NCI-H510A treated with DMSO at 0.1 percent for 48 hours (cell line): ENCODE measurements at places on chromosomes 2 and 18.

DNA sequence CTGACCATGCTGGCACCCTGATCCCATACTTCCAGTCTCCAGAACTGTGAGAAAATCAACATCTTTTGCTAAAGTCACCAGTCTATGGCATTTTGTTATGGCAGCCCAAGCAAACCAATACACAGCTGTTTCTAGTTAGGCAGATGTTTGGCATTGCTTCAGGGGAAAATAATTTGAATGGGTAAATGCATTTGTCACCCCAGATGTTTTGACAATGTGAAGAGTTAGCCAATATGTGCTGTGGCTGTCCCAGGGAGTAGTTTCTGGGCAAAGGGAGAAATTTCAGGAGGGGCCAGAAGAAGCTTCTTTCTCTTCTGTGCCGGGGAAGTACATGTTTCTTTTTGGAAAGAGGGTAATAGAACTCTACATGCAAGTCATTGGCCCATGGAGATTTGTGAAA, 619.0 kb downstream of the SLC4A3 start:
- no peak for DNase-seq

- no peak for DNase-seq
These were observed 295.4 kb downstream of the CYP26B1 start for GRCh38 chr2:71852141-71852711.

DNA sequence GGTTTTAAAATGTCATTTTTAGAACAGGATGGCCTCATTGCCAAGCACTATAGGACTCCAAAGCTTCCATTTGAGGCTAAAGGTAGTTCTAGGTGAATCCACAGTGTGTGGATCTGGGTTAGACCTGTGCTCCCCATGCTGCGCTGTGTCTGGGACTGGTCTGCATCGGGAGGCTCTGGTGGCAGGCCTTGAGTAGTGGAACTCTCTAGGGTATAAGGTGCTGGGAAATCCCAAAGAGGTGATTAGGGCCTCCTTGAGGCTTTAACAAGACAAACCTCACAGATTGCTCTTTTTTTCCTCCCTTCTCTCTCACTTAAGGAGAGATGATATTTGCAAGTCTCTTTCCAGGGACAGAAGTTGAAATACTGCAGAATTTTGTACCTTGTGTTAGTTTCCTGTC, 9.3 kb downstream of the SEC11C start:
- no peak for DNase-seq

DNA sequence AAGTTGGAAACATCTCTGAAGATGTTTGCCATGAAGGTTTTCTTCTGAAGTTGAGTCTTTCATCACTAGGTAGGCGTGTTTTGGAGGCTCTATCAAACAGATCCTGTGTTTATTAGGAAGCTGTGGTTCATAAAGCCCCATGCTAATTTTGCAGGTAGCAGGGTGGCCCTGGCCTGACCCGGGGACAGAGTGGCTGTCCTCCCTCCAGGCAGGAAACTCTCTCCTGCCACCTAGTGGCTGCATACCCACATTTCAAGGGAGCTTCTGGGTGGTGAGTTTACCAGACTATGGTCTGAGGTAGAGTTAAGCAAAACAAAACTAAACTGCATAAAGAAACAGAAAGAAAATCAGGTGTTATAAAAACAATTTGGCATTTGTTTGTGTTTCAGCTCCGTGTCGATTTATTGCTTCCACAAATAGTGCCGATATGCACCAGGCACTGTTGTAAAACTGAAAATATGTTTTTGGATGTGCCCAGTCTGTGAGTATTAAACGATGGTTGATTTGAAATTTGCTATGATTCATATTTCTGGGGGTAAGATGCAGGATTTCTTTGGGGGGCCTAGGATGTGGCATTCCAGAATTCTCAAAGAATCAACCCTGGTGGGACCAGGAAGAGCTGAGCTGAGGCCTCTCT, 26.0 kb upstream of the IL37 start:
- DNase-seq, result peak; percentile 24

GRCh38 chr2:101717071-101717845, 19.8 kb downstream of the MAP4K4 start:
- DNase-seq, result no peak
